ENCODE measurements at places on chromosomes 12 and 14.

DNA sequence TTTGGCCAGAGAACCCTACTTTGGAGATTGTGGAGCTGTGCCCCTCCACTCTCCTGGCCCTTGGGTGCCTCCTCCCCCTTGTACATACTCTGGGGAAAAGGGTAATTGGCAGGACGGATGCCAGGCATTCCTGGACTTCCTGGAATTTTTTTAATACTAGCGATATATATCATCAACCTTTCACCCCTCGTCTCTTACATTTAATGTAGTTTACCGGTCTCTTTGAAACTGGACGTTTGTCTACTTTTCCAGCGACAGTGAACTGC, 767 bp upstream of the CRY1 start:
- DNase-seq: no peak

- DNase-seq: peak; percentile 52
Observed at GRCh38 chr12:68240079-68240478, 13.3 kb downstream of the IL22 start.

DNA sequence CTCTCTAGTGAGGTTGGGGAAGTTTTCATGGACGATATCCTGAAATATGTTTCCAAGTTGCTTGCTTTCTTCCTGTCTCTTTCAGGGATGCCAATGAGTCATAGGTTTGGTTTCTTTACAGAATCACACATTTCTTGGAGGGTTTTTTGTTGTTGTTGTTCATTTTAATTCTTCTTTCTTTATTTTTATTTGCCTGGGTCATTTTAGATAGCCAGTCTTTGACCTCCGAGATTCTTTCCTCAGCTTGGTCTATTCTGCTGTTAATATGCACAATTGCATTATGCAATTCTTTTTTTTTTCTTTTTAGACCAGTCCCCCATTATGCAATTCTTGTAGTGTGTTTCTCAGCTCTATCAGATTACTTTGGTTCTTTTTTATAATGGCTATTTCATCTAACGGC, 338.9 kb downstream of the AEBP2 start:
- no peak for DNase-seq

DNA sequence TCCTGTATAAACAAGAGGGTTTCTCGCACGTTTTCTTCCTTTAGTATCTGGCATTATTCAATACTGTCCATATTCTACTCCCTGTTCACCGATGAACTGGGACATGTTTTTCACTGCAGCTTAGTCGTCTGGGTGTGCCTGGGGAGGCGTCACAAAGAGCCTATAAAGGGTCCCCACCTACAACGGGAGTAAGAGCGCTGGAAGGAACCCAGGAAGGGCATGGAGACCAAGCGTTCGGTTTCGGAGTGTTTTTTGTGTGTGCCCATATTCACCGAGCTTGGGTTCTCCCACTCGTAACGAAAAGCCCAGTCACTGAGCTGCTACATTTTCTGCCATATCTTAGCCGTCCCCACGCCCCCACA, 592 bp upstream of the USP15 start:
- no peak for DNase-seq

DNA sequence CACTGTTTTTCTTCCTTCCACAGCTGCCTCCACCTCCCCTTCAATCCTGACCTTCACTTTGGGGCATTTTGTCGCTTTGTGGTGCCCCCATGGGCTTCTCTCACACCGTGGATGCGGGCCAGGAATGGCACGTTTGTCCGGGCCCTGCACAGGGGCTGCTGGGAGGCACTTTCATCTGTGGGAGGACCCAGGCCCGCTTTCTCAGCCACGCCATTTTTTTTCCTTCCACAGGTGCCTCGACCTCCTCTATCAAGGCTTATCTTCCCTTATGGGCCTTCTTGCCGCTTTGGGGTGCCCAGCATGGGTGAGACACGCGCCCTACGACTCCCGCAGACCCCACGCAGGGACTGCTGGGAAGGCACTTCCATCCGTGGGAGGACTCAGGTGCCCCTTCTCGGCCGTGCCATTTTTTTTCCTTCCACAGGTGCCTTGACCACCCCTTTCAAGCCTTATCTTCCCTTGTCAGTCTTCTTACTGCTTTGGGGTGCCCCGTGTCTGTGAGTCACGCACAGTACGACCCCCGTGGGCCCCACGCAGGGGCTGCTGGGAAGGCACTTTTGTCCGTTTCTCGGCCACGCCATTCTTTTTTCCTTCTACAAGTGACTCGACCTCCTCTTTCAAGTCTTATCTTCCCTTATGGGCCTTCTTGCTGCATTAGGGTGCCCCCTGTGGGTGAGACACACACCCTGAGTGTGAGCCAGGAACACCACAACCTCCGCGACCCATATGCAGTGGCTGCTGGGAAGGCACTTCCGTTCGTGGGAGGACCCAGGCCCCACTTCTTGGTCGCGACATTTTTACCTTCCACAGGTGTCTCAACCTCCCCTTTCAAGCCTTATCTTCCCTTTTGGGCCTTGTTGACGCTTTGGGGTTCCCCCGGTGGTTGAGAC, 270.7 kb downstream of the ALG10 start:
- DNase-seq: no peak

- no peak for DNase-seq
Observed at GRCh38 chr14:52059649-52060048, 9.2 kb downstream of the NID2 start.

DNA sequence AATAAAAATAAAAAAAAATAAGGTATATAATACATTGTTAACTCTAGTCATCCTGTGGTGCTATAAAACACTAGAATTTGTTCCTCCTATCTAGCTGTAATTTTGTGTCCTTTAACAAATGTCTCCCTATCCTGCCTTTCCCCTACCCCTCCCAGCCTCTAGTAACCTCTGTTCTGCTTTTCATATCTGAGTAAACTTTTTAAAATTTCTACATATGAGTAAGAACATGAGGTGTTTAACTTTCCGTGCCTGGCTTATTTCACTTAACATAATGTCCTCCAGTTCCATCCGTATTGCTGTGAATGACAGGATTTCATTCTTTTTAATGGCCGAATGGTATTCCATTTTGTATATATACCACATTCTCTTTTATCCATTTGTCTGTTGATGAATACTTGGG, 71.3 kb upstream of the GNG2 start:
- DNase-seq: no peak
